ENCODE measurements at places on chromosomes 13 and 19. TPM values are rescaled to one million over a fixed set of nuclear protein-coding genes. Genes with fewer than 3 reads are reported as not detected.

- no peak for DNase-seq
Measured at GRCh38 chr19:55276720-55277430, 3.0 kb downstream of the HSPBP1 start.

DNA sequence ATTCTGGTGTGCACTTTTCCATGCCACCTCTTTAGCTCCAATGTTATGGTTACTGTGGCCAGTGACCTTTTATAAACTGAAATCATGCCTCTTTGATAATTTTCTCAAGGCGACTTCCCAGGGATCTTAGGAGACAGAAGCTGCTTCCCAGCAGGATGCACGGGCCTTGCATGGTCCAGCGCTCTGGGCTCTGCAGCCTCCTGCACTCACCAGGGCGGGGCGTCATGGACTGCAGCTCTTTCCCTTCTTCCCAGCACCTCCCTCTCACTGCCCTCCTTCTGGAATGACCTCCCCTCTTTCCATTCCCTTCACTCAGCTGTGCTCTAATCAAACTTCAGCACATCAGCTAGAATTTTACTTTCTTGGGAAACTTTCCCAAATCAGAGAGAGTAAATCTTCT, 318.3 kb downstream of the IRS2 start:
- DNase-seq: no peak

DNA sequence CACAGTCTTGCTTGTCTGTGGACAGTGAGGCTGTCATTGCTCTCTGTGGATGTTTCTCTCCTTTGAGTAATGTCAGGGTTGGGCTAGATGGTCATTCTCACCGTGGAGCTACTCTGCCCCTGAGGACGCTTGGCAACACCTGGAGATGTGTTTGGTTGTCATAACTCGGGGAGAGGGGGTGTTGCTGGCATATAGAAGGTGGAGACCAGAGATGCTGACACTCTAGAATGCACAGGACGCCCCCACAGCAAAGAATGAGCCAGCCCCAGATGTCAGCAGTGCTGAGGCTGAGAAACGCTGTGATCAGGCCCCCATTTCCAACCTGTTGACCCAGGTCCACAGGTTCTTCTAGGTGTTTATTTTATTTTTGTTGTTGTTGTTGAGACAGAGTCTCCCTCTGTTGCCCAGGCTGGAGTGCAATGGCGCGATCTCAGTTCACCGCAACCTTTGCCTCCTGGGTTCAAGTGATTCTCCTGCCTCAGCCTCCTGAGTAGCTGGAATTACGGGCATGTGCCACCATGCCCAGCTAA, 4.6 kb downstream of the CCDC124 start:
- DNase-seq: no peak

DNA sequence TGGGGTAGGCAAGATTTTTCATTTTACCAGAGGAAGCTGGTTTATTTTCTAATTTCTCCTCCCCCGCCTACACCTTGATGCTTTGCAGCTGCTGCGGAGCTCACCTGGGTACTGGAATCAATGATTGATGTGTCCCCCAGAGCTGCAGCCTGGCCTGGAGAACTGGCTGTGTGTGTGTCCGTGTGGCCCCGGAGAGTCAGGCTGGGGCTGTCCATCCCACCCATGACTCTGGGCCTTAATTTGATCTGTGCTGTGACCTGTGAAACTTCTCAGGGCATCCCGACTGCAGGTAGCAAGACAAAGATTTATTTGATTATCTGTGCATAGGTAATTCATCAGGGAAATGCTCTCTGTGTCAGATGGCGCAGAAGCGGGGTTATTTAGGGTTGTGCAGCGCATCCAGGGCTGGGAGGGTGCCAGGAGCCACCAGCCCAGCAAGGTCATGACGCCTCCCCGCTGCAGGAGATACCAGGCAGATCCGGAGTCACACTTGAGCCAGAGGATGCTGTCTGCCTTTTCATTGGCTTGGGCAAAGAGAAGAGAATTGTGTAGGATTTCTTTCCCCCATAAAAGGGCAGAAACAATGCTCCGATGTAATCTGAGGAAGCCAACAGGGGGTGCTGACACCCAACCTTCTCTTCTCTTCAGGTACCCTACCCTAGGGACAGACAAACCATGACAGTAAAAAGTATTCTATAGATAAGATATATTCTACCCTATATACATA, 346.6 kb downstream of the TSHZ3 start:
- no peak for DNase-seq

DNA sequence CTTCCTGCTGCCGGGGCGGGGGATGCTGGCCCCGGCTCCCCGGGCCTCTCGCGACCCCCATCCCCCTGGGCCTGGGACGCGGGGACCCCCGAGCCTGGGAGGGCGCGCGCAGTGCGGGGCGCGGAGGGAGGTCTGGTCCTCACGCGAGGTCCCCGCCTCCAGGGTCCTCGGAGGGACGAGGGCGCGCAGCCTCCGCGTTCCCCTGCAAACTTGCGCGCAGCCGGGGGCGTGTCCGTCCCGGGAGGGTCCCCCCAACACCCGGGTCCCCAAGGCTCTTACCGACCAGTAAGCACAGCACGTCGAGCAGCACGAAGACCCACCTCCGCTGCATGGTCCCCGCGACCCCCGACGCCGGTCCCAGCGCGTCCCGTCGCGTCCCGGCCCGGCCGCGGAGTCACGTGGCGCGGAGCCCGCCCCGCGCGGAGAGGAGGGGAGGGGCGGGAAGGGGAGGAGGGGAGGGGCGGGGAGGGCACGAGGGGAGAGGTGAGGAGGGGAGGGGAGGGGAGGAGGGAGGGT, at the start of gene PLPP2:
PLPP2 (minus strand) TSS at position 398 of the 516 bp plus-strand sequence; CDS start at position 331, 67 bp downstream.
- no peak for DNase-seq

- DNase-seq: no peak
Measured at GRCh38 chr13:109287553-109287952, 498.8 kb downstream of the IRS2 start.

DNA sequence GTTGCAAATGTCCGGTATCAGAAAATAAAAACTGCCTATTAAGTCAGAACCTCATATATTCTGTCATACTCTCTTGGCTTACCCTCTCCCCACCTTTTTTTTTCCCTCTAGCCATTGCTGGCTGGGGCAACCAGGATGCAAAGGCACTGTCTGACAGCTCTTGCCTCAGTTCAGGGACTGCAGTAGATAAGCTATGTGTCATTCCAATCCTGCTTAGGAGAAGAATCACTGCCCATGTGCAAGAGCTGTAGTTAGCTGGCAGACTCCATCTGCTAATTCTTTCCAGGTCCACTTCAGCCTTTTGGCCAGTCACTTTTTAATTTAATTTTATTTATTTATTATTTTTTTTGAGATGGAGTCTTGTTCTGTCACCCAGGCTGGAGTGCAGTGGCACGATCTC, 895.6 kb upstream of the SLC10A2 start:
- DNase-seq: no peak

GRCh38 chr13:47081246-47081645, 184.4 kb upstream of the HTR2A start:
- DNase-seq: no peak

DNA sequence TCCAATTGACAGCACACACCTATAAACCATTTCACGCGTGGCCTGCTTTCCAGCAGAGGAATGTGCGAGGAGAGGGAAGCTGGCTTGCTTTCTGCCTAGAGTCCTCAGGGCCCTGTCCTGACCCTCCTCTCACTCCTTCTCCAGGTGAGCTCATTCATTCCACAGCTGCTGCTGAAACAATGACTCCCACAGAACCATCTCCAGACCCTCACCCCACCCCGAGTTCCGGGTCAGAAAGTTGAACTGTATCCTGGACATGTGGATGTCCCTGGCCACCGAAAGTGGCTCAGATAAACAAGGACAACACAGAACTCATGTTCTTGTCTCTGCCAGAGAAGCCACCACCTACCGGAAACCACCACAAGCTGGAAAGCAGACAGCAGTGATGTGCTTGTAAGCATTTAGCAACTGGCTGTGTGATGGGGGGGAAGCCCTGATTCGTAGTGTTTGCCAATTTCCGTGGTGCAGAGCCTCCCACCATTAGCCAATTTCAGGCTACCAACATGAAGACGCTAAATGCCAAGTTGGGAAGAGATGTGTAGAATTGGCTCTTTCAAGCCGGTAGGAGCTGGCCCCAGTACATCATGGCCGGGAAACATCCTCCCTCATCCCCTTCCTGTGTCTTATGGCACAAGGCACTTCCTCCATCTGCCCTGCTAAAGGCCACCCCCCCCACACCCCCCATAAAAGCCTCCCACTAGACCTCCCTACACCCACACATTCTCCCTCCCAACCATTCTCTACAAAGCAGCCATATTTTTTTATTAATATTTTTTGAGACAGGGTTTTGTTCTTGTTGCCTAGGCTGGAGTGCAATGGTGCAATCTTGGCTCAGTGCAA, 5.0 kb downstream of the SYCE2 start:
- DNase-seq: peak; percentile 57

DNA sequence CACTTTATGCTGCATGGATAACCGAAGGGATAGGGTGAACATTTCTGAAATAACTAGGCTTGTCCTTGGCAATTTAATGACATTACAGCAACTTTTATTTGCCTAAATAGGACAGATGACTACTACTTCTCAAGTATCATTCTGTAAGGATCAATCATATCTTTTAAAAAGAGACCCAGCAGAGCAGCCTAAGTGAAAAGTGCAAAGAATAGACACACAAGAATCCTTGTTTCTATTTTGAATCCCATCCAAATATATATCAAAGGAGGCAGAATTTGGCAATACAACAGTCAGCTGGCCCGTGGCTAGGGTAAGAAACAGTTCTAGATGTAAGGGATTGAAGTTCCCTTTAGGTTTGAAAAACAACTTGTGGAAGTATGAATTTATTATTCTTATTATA, 6.9 kb downstream of the THSD1 start:
- no peak for DNase-seq

- no peak for DNase-seq
Measured at GRCh38 chr19:28960586-28960985, 252.4 kb downstream of the UQCRFS1 start.

GRCh38 chr13:41465241-41465847, 8.0 kb downstream of the RGCC start:
- peak; percentile 89 for DNase-seq

DNA sequence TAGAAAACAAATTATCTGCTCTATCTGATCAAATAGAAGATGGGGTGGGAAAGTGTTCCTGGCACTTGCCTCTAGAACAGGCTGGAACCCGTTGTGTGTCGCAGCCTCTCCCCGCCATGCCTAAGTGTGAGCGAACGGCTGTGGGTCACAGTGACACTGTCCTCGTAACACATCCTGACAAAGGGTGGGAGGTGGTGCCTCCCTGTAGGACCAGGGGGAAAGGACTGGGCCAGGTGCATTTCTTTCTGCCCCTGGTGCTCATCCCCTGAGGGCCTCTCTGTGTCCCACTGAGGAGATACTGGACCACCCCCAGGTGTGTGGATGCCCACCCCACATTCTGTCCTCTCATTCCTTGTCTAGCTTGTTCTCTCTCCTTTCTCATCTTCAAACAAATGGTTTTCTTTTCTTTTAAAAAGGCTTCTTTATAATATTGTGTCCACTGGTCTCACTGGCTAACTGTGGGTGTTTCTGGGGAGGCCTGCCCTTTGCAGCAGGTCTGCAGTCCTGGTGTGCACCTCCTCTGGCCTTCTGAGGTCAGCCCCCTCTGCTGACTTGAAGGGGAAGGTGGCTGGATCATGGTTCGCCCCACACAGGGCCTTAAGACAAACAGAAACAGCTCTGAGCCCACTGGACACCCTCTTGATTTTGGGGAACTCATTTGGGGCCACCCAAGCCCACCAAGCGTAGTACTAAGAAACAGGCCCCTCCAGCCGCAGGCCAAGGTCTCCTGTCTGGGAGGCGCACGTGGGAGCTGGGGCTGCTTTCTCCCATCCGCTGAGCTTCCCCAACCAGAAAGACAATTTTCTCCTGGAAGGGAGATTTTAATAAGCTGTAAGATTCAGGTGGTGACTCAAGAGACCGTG, 152.5 kb upstream of the SOX1 start:
- no peak for DNase-seq

DNA sequence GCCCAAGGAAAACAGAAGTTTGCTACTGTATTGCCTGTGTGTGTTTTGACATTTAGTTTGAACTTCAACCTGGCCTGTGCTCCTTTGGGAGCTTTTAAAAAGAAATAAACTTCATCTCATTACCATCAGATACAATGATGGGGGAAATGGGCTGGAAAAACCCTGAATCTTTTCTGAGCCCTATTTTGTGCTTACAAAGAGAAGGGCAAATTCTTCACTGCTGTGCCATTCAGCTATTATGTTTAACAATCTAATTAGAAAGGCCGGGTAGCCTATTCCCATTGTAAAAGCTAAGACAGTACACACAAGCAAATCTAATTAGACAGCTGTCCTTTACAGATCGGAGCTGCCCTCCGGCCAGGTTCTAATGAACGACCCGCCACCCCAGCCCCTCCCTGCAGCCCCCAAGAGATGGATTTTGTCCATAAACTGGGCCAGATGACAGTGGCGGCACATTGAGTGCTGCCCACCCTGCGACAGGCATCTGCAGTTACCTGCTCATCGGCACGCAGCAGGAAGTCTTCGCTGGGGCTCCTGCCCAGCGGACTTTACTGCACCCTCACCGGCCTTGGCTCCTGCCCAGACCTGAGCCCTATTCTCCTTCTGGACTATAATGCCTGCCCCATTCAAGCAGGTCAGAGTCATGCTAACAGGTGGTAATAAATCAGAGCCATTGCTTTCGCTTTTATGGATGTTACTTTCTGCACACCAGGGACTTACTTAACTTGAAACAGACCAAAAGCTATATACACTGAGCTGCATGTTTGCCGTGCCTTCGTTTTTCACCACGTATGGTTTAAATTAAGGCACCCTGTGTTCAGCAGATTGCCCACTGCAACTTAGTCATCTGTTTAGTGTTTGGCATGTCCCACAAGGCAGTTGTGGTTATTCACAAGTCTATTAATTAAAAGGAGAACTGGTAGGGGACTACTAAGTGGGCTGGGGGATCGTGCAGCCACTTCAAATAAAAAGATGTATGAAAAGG, 549.6 kb downstream of the FGF9 start:
- DNase-seq: no peak

DNA sequence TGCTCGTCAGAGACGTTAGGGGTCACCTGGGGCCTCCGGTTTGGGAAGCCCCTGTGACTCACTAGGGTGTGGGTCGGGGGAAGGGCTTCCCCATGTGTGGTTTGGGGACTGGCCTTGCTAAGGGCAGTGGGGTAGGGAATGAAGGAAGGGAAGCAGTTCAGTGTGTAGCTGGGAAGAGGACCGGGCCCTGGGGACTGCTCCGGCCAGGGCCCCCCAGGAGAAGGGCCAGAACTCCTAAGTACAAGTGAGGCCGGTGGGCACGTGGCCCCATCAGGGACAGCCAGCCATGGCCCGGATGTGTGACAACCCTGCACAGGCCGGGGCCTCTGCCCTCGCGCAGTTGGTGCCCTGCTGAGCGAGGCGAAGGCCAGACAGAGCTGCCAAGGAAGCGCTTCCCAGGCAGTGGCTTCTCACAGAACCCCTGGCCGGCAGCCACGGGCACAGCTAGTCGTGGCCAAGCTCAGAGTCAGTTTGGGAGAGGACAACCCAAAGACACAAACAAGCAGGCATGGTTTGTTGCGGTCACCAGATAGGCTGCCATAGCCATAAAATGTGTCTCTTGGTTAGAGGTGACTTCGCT, 25.7 kb downstream of the TEX29 start:
- DNase-seq: no peak

GRCh38 chr13:102333320-102334198, 68.3 kb downstream of the FGF14 start:
- DNase-seq: no peak

GRCh38 chr13:50244713-50245574, 229.7 kb downstream of the KCNRG start:
- no peak for DNase-seq

The GAS6 gene
- total RNA-seq: 5.5 TPM

The NCAN gene
- total RNA-seq: not detected

The ZNF536 gene
- 0.03 TPM for total RNA-seq

The GRK1 gene
- total RNA-seq: not detected

The CCDC8 gene
- total RNA-seq: not detected

The NKG7 gene
- 356 TPM for total RNA-seq

The ZNF776 gene
- 36.5 TPM for total RNA-seq

The VSIG10L gene
- total RNA-seq: 0.18 TPM

The FAM216B gene
- total RNA-seq: not detected

The KCNN4 gene
- total RNA-seq: 67.9 TPM

The RFPL4AL1 gene
- not detected for total RNA-seq

The ZNF726 gene
- total RNA-seq: 3.5 TPM

Measured in T-cell (primary cell).